ENCODE measurements at places on chromosomes 16 and 17.
A peak's percentile ranks its signal among the peaks of the same experiment; 100 is the strongest.

GRCh38 chr17:28371245-28372202 lies at the start of gene SARM1:
TSS of gene SARM1 (plus strand) at chr17:28371694. CDS start at chr17:28372033, 339 bp downstream.
- peak; percentile 71 for DNase-seq

- DNase-seq: no peak
These were observed 37.4 kb upstream of the DLX4 start for GRCh38 chr17:49931416-49932137.

DNA sequence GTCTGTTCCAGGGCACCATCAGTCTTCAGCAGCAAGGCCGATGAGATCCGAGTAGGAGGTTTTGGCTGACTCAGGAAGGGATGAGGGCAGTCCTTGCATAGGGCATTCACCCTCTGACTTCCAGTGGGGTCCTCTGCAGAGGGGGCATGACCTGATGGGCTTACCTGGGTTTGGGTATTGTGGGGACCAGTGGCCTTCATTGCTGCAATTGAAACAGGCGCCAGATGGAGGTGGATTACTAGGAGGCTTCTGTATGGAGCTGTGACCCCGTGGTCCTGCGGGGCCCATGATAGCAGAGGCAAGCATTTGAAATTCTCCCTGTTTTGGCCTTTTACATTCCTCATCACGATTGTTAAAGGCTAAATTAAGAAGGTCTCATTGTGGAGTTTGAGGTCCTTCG lies 2448.7 kb downstream of the TP53TG3F start:
- no peak for DNase-seq

DNA sequence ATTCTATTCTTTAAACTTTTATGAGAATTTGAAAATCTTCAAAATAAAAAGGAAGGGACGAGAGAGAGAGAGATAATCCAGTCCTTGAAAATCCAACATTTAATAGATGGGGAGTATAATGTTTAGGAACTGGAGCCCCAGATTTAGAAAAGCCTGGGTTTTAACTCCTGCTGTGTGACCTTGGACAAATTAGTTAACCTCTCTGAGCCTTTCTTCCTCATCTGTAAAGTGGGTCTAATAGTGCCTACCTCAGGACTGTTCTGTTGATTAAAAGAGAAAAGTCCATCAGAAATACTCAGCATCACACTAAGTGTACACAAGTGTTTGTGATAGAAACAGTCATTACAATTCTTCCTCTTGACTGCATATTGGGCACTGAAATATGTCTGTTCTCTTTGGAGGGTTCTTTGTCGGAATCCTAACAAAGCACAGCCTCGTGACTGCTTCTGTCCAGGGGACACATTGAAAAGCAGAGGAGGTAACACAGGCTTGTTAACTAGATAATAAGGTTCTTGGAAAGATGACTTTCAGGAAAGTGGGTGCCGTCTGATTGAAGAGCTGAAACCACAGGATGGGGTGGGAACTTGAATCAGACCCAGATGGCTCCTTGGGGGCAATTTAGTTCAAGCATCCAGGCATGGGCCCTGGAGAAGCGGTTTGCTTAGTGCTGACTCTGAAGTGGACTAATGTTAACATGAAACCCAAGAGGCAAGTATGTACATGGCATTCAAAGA lies 128.2 kb downstream of the CLEC16A start:
- no peak for DNase-seq

DNA sequence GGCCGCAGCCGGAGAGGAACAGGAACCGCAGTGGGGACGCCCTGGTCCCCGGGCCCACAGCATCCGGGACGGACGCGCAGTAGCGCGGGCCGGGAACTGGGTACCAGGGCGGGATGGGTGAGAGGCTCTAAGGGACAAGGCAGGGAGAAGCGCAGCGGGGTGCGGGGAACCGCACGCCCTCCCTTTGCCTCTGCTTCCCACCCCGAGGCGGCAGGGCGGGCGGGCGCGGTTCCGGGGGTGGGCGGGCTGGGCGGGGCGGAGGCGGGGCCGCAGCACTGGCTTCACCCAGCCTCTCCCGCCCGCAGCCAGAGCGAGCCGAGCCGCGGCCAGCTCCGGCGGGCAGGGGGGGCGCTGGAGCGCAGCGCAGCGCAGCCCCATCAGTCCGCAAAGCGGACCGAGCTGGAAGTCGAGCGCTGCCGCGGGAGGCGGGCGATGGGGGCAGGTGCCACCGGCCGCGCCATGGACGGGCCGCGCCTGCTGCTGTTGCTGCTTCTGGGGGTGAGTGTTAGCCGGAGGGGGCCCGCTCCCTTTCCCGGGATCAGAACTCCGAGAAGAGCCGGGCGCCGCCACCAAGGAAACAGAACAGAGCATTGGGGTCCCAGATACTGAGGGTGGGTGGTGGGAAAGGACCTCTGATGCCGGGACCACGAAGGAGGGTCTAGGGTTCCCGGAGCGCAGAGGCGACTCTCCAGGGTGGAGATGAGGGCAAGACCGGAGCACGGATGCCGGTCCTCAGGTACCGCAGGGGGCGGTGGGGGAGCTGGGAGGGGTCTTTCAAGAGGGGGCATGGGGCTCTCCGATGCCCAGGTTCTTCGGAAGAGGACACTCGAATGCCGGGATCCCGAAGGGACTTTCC lies at the start of gene NGFR:
Gene NGFR, plus strand, starts transcription at position 308 of the 856 bp plus-strand sequence. Its CDS starts 125 bp downstream, at position 433.
- DNase-seq: peak; percentile 52

- DNase-seq: no peak
These were observed 16.9 kb downstream of the EEF2K start for GRCh38 chr16:22222998-22223397.

DNA sequence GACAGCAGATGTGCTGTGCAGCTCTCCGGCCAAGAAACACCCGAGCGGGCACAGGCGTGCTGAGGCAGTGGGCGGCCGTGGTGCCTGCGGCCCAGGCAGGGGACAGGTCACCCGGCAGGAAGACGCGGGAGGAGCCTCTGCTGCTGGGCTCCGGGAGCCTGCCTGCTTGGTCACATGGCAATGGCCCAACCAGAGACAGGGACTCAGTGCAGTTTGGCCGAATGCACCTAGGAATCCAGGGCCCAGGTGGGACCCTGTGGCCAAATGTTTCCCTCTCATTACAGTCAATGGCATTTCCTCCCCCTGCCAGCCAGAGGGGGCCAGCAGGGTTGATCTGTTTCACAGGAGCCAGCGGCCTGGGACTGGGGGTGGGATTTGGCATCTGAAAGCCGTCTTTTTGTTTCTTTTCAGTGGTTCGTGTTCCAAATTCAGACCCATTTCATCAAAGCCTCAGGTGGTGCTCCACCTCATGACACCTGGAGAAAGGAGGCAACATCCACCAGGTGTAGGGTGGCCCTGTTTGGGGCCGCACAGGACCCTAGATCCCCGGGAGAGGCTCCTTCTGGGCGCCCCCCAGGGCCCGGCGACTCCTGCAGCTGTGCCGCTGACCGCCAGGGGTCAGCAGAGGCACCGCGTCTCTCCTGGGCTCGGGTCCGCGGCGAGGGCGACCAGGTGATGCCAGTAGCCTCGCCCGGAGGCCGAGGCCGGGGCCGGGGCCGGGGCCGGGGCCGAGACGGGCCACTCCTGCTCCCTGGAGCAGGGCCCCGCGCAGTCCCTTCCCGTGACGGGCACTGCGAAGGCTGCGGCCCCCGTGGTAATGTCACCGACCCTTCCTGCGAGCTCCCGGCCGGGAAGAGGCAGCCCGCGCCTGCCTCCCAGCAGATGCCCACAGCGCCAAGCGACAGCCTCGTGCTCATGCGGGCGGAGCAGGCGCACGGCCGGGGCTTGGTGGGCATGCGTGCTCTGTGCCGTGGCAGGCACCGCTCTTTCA lies 118.5 kb downstream of the C16orf78 start:
- peak; percentile 17 for DNase-seq

DNA sequence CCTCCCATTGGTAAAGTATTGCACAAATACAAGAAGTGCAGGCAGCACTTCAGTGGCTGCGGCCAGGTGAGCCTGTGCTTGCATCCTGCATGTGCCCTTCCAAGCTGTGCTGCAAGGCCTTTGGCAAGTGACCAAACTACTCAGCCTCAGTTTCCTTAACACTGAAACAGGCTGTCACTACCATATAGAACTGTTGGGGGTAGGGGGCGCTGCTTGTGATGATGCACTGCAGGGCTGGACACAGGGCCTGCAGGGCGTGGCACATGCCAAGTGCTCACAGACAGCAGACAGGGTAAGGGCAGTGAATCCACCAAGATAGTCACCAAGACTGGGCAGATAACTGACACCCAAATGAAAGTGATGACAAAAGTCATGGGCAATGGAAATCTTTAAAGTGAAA lies 65.6 kb upstream of the SREBF1 start:
- DNase-seq: no peak

GRCh38 chr17:46726206-46726605 lies 92.3 kb downstream of the WNT3 start:
- no peak for DNase-seq

- DNase-seq: no peak
These were observed 23.1 kb downstream of the CDK5RAP3 start for GRCh38 chr17:47993964-47994363.

- DNase-seq: no peak
These were observed 4.3 kb upstream of the C16orf92 start for GRCh38 chr16:30018731-30019158.

- peak; percentile 17 for DNase-seq
These were observed 14.7 kb upstream of the SLX4 start for GRCh38 chr16:3625911-3626732.

- DNase-seq: no peak
These were observed 133.4 kb downstream of the TANC2 start for GRCh38 chr17:63099425-63099824.

- DNase-seq: no peak
These were observed 31.0 kb upstream of the CNEP1R1 start for GRCh38 chr16:49994006-49994405.

DNA sequence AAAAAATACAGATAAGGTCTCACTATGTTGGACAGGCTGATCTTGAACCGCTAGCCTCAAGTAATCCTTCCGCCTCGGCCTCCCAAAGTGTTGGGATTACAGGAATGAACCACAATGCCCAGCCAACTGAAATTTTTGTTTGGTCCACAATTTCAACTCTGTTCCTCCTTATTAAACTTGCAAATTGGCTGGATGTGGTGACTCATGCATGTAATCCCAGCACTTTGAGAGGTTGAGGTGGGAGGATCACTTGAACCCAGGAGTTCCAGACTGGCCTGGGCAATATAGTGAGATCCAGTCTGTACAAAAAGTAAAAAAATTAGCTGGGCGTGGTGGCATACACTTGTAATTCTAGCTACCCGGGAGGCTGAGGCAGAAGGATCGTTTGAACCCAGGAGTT lies 13.4 kb downstream of the ARSG start:
- no peak for DNase-seq

DNA sequence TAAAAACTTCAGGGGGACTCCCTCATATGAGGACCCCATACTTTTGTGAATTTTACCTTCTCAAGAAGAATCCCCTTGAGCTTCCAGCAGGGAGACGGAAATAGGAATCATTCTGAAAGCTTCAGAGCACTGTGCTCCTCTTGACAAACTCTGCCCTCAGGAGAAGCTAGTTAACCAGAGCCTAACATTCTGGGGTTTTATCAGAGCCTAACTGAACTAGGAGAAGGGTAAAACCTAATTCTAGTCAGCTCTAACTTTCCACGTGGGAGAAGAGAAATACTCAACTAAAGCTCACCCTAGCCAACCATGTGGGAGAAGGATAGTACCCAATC lies 13.3 kb upstream of the SLC5A10 start:
- no peak for DNase-seq

GRCh38 chr17:69962436-69962995 lies 112.5 kb upstream of the KCNJ16 start:
- DNase-seq: no peak

DNA sequence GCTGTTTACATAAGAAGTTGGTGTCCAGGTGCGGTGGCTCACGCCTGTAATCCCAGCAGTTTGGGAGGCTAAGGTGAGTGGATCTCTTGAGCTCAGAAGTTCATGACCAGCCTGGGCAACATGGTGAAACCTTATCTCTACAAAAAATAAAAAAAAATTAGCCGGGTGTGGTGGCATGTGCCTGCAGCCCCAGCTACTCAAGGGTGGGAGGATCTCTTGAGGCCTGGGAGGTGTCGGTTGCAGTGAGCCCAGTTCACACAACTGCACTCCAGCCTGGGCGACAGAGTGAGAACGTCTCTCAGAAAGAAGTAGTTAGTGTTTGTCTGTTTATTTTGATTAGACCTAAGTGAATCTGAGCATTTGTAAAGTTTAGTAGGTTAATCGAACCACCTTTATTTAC lies 12.8 kb downstream of the DDX19A start:
- DNase-seq: no peak

- no peak for DNase-seq
These were observed 4.4 kb upstream of the PRR35 start for GRCh38 chr16:555528-556473.

DNA sequence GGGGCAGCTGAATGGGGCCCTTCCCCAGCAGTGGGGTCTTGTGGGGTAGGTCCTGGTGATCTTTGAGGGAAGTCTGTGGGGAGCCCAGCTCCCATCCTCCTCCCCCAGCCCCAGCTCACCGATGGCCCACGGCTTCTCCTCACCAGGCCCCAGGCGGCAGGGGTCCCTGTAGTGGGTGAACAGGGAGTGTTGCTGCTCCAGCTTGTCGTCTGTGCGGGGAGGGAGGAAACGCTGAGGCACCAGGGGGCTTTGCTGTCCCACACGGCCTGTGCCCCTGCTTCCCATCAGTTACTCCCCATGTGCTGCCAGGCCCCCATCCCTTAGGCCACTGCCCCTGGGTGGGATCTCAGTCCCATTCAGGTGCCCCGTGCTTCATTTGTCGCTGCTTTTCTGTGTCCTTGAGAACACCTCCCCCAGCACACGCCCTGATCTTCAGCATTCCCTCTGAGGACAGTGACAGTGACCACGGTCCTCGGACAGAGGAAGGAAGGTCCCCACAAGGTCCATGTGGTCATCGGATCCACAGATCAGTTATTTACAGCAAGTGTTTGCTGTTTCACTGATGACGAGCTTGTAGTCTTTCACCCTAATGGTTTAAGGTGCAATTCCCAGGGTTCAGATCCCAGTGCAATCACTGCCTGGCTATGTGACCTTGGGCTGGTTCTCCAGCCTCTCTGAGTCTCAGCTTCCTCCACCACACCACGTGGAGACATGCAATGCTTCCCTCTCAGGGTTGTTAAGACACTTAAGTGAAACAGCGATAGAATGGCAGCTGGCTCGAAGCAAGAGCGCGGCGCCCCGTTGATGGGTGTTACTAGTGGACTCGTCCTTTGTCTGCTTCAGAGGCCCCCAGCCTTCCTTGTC lies 53.1 kb downstream of the PRMT7 start:
- no peak for DNase-seq

GRCh38 chr17:7834542-7834956 lies 532 bp downstream of the KDM6B start:
- DNase-seq: peak; percentile 67

Data from SW480 (cell line).